Fibroblast of the aortic adventitia (primary cell): ENCODE measurements at places on chromosomes 16 and 17. TPM values are rescaled to one million over a fixed set of nuclear protein-coding genes. Genes with fewer than 3 reads are reported as not detected.

DNA sequence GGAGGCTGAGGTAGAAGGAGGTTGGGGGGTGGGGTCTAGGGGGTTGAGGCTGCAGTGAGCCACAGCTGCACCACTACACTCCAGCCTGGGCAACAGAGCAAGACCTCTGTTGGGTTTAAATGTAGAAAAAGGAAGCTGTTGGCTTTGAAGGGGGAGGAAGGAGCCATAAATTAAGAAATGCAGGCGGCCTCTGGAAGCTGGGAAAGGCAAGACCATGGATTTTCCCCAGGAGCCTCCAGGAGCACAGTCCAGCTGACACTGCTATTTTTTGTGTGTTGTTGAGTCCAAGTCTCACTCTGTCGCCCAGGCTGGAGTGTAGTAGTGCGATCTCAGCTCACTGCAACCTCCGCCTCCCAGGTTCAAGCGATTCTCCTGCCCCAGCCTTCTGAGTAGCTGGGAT is 15.9 kb downstream of the LITAF start:
- DNase-seq = no peak

DNA sequence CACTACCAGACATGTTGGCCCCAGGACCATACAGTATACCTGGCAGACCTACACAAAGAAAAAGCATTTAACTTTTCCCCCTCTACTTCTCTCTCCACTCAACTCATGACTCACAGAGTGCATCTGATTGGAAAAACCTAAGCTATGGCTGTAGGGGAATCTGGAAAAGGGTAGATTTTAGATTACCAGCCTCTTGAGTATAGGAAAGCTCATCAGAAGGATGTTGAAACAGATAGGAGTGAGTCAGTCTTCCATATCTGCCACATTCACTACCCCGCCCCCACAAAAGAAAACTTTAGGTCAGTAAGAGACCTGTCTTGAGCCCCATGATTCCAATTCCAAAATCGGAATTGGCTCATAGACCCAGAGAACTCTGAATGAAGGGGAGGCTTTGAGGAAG is 12.3 kb downstream of the KRT9 start:
- DNase-seq = peak; percentile 51

GP1BA gene
- total RNA-seq = not detected in 2 replicates

DNA sequence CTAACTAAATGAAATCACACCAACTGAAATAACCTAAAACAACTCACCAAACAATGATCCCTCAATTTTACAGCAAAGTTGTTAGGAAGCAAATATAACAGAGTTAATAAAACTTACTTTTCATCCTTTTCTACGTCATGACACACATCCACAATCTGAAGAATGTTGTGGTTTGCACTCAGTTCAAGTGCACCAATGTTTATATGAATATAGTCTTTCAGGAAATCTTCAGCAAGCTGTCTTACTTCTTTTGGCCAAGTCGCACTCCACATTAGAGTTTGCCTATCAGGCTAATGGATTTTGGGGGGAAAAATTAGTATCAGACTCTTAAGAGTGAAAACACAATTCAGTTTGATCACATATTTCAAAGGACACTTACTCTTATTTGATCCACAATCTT is 3.3 kb downstream of the DDX5 start:
- no peak for DNase-seq

DNA sequence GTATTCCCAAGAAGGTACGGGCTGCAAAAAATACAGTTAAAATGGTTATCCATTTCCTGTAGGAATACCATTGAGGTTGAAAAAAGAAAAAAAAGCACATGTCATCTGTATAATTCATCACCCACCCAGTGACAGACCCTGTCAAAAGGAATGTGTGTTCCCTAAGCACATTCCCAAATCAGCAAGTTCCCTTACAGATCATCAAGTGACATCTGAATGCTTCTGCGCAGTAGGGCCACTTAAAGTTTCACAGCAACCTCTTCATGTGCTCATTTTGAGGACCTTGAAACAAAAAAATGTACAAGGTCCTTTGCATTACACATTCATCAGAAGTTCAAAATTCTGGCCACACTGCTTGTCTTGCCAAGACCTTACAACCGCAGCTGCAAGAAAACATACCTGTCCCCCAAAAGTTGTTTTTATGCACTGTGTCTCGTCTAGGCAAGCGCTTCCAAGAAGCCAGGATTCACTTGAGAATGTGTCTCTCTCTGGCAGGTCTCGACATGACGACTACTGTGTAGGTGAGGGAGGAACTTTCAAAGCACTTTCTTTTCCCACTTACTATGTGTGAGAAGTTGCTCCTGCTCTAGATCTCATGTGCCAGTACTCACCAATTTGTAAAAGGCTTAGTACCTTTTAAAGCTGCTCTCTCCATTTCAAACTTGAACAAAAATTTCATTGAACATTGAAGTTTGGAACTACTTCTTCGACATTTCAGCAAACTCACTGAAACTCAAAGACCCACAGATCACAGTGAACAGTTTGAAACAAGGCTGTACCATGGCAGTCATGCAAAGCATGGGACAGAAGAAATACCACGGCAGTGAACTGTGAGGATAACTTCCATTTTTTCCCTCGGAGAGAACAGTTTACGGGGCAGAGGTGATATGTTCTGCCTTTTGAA is 4.3 kb upstream of the POLG2 start:
- DNase-seq = no peak

CLEC18A gene
- 0.27 TPM in 1 of 2 replicates, not detected in the other for total RNA-seq

KRT27 gene
- total RNA-seq = not detected in 2 replicates

BRIP1 gene
- total RNA-seq = 2.0 and 20.9 TPM in 2 replicates

DNA sequence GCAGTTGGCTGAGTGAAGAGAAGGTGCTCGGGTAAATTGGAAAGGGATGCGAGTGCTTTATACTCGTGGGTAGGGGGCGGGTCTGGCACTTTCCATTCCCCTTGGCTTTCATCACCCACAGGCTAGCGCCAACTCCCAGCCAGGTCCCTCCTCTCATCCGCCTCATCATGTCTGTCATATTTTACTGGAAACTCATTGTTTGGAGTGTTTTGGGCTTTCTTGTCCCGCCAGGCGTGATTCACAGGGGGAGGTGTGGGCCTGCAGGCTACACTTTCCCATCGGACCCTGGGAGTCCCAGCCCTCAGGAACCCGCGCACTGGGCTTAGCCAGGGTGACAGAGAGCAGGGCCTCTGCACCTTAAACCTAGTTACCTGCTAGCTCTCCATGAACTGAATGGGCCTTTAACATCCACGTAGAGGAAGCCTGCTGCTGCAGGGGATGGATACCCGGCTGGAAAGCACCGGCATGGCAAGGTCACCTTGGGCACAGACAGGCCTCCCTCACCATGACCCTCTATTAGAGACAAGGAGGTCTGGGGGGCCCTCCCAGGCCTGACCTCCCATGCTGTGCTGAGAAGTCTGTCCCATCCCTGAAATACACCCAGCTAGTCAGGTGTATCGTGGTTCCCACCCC is at the start of gene KRT14:
Gene KRT14, minus strand, starts transcription at position 33 of the 633 bp plus-strand sequence. CDS start 61 bp downstream, outside the sequence.
- no peak for DNase-seq

DNA sequence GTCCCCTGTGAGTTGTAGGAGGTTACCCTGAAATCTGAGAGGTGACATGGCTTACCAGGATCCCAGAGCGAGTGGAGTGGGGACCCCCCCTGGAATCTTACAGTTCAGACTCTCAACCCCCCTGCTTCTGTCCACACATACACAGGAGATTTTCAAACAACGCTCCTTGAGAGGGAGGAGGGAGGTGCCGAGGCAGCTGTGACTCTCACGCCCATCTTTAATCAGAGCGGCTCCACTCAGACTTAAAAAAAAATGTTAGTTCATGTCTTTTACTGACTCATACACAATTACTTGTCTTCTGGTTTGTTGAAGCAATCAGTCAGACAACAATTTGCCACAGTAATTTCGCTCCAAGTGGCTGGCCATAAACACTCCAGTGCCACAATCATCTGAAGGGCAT is 15.4 kb upstream of the TMEM220 start:
- DNase-seq = no peak

DNA sequence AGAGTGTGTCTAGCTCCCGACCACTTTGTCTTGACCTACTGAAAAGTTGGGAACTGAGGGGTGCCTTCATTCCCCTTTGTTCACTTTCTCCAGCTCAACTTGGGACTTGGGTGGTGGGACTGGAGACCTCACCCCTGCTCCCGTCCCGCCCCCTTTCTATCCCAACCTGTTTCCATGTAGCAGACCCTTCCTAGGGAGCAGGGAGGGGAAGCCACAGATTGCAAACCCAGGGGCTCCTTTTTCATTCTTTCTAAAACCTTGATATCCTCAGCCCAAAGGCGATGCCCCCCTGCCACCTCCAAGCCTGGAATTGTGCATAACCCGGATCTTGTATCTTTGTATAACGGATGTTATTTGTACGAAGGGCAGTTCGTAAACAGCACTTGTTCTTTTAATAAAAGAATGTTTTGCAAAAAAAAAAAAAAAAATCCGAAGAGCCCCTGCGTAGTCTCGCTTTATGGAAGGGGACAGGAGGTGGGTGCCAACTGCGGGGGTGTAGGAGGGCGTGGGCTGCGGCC is 714 bp upstream of the CISD3 start:
- DNase-seq = no peak

LHX1 gene
- 0.49 TPM in 1 of 2 replicates, not detected in the other for total RNA-seq

DNA sequence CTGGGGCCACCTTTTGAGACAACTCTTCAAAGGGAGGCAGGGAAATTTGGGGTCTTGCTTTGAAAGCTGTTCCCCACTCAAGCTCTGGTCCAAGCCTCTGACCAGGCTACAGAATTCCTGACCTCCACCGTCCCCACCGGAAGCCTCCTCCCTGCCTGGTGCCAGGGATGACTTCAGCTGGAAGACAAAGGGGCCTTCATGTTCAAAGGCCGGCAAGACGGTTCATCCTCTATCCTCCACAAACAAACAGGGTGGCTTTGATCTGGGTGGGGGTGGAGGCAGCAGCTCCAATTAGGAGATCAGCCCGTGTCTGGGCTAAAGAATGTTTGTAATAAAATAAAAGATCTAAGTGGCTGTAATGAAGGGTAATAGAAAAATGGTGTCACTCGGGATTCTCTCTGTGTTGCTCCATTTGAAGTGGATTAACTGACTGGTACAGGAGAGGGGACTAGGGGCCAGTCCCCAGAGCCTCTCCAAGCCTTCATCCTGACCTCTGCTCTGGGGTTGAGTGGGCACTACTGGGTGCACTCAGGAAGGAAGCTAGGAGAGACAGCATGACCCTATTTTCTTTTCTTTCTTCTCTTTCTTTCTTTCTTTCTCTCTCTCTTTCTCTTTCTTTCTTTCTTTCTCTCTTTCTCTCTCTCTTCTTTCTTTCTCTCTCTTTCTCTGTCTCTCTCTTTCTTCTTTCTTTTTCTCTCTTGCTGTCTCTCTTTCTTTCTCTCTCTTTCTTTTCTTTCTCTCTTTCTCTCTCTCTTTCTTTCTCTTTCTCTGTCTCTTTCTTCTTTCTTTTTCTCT is 27.5 kb upstream of the NKD1 start:
- DNase-seq = no peak

DNA sequence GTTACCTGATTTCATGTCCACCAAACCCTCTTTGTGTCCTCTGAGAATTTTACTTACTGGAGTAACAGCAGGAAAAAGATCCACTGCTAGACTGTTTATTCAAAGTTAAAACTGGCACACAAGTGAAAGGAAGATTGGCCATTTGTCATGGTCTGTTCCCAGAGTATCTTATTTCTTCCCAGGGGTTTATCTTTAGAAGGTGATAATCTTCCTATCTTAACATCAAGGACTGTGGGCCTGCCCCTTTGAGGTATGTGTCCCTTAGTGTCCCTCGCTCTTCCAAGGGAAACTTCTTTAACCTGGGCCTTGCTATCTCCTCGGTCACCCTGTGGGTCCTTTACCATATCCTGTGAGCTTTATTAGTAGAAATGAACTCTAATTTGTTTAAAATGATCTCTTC is 49.7 kb downstream of the ARHGAP44 start:
- no peak for DNase-seq

DNA sequence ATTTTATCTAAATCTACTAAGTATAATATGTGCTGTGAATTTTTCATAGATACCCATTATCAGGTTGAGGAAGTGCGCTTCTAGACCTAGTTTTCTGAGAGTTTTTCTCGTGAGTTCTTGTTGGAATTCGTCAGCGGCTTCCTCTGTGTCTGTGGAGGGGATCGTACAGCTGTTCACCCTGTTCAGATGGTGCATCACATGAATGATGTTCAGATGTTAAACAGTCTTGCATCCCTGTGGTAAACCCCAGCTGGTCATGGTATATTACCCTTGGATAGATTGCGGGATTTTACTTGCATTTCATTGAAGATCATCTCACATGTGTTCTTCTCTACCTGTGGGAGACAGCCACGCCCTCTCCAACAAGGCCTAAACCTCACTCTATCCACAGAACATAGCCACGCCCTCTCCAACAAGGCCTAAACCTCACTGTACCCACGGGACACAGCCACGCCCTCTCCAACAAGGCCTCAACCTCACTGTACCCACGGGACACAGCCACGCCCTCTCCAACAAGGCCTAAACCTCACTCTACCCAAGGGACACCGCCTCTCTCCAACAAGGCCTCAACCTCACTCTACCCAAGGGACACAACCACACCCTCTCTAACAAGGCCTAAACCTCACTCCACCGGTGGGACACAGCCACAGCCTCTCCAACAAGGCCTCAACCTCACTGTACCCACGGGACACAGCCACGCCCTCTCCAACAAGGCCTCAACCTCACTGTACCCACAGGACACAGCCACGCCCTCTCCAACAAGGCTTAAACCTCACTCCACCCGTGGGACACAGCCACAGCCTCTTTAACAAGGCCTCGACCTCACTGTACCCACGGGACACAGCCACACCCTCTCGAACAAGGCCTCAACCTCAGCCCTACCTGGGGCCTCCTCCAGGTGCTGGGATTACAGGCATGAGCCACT is 180.2 kb upstream of the CHMP6 start:
- DNase-seq = no peak

CDRT15 gene
- not detected in 2 replicates for total RNA-seq

CA10 gene
- not detected in 2 replicates for total RNA-seq

ARHGAP44 gene
- total RNA-seq = 2.3 and 7.0 TPM in 2 replicates

GUCY2D gene
- not detected in 2 replicates for total RNA-seq

DNA sequence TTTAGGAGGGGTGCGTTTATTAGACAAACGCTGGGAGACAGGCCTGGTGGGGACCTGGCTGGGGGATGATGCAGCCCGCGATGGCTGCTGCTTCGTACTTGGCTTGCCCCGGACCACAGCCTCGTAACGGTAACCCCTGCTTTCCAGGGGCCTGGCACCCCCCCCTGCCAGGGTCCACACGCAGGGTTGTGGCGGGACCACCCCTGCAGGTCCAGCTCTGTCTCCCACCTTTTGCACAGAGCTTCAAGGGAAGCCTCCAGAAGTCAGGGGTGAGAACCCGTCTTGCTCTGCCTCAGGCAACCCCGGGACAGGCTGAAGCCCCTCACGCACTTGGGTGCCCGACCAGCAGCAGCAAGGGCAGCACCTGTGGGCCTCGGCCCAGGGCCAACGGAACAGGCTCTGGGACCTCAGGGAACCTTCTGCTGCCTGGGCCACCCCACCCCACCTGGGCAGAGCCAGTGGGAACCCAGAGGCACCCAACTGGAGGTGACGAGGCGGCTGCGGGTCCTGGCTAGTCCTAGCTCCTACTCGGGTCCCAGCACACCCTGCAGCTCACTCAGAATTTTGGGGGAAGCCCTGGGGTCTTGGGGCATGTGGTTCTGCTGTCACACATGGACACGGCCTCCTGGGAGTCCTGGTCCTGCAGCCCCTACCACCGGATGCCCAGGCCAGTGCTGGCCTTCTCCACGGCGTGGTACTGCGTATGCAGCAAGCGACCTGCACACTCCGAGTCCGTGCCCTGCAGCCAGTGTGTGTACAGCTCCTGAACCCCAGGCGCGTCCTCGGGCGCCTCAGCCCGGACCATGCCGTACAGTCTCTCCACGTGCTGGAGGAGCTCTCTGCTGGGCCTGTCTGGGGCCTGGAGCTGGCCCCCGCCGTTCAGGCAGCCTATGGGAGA is 3.1 kb downstream of the HAGHL start:
- DNase-seq = no peak

DNAI2 gene
- total RNA-seq = not detected in 2 replicates
